Cerebellum (tissue), 4 donors: ENCODE measurements at places on chromosomes 6 and 20. TPM values are rescaled to one million over a fixed set of nuclear protein-coding genes. Genes with fewer than 3 reads are reported as not detected.

TMX4 gene
- 33.1 TPM for total RNA-seq

KIF13A gene
- 32.3 TPM for total RNA-seq

NRN1 gene
- 55.1 TPM for total RNA-seq

GHRH gene
- total RNA-seq: not detected

PROCR gene
- total RNA-seq: 13.1 TPM

CDS2 gene
- 69.6 TPM for total RNA-seq

C6orf118 gene
- 17.1 TPM for total RNA-seq

PMEPA1 gene
- 8.4 TPM for total RNA-seq

PTPN1 gene
- total RNA-seq: 13.9 TPM

CALHM5 gene
- total RNA-seq: 0.91 TPM
